ENCODE measurements at places on chromosomes 1 and 21. TPM values are rescaled to one million over a fixed set of nuclear protein-coding genes. Genes with fewer than 3 reads are reported as not detected.

The CACNA1E gene
- total RNA-seq, result not detected

The DNTTIP2 gene
- total RNA-seq, result 27.2 TPM

The PCSK9 gene
- 5.8 TPM for total RNA-seq

The RGS8 gene
- total RNA-seq, result not detected

The UBE2U gene
- total RNA-seq, result not detected

The TESK2 gene
- 23.4 TPM for total RNA-seq

The C1orf116 gene
- total RNA-seq, result 53.9 TPM

The NBPF20 gene
- 4.0 TPM for total RNA-seq

The ZBED6 gene
- 30.1 TPM for total RNA-seq

The PPM1J gene
- not detected for total RNA-seq

The SLAMF6 gene
- total RNA-seq, result 5.6 TPM

DNA sequence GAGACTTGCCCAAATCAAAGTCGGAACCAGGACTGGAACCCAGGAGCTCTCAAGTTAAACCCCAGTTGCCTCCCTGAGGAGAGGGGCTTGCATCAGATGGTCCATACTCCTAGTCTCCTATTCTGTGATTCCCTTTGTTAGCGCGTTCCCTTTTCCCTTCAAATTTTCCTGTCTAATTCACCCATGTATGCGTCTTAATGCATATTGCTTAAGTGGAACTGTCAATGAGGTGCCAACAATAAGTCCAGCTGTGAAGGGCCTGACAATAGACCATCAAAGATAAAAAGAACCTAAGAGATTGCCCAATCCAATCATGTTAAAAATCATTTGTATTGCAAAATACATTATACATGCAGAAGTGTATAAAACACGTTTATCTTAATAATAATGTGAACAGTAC, 634 bp upstream of the SPATA6 start:
- H3K4me1 ChIP-seq, result no peaks in the 10 kb centered on the region
- H3K27ac ChIP-seq, result peak overlapping the region; percentile 66
- H3K4me3 ChIP-seq, result peak overlapping the region; percentile 52
- H3K36me3 ChIP-seq, result no peaks in the 10 kb centered on the region

DNA sequence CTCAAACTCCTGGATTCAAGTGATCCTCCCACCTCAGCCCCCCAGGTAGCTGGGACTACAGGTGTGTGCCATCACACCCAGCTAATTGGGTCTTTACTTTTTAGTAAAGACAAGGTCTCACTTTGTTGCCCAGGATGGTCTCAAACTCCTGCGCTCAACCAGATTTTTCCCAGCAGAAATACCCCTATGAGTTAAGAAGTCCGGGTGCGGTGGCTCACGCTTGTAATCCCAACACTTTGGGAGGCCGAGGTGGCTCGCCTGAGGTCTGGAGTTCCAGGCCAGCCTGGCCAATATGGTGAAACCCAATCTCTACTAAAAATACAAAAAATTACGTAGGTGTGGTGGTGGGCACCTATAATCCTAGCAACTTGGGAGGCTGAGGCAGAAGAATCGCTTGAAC, 6.5 kb upstream of the L1TD1 start:
- no peak overlapping the region for H3K4me3 ChIP-seq
- H3K27ac ChIP-seq, result no peak overlapping the region
- H3K27me3 ChIP-seq, result no peaks in the 10 kb centered on the region
- no peaks in the 10 kb centered on the region for H3K36me3 ChIP-seq

DNA sequence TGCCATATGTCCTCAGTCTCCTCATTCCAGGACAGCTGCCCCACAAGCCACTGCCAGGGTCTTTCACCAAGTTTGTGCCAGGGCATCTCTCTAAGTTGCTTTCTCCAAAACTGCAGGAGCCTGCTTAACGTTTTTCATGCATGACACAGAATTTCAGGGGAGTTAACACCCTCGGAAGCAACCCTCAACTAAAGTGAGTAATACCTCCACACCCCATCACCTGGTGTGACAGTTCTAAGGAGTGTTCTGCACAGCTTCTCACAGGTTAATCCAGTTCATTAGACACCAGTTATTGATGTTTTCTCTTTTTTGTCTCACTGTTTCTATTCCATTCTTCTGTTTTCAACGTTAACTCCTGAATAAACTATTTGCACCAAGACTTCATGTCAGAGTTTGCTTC, 115.0 kb downstream of the BACH1 start:
- H3K27me3 ChIP-seq, result no peaks in the 10 kb centered on the region
- no peak overlapping the region for H3K27ac ChIP-seq
- no peak for DNase-seq
- H3K4me3 ChIP-seq, result no peak overlapping the region
- H3K4me1 ChIP-seq, result no peaks in the 10 kb centered on the region

- no peaks in the 10 kb centered on the region for H3K27me3 ChIP-seq
- peaks cover 12% of the 10 kb centered on the region for H3K4me1 ChIP-seq
- H3K27ac ChIP-seq, result no peak overlapping the region
- H3K36me3 ChIP-seq, result no peaks in the 10 kb centered on the region
- no peak for DNase-seq
These were observed 1.0 kb downstream of the FAM78B start for GRCh38 chr1:166165661-166166328.

- no peak overlapping the region for H3K4me3 ChIP-seq
- no peak for DNase-seq
- no peaks in the 10 kb centered on the region for H3K4me1 ChIP-seq
These were observed 9.3 kb downstream of the SLAMF8 start for GRCh38 chr1:159835862-159836525.

GRCh38 chr21:41663805-41664788, 102.8 kb downstream of the RIPK4 start:
- no peaks in the 10 kb centered on the region for H3K36me3 ChIP-seq
- no peaks in the 10 kb centered on the region for H3K27me3 ChIP-seq
- DNase-seq, result peak; percentile 91
- H3K4me3 ChIP-seq, result no peak overlapping the region
- no peaks in the 10 kb centered on the region for H3K4me1 ChIP-seq

- H3K27me3 ChIP-seq, result no peaks in the 10 kb centered on the region
- no peaks in the 10 kb centered on the region for H3K36me3 ChIP-seq
- no peaks in the 10 kb centered on the region for H3K4me1 ChIP-seq
- no peak for DNase-seq
These were observed 40.2 kb upstream of the IFFO2 start for GRCh38 chr1:18996548-18997177.

DNA sequence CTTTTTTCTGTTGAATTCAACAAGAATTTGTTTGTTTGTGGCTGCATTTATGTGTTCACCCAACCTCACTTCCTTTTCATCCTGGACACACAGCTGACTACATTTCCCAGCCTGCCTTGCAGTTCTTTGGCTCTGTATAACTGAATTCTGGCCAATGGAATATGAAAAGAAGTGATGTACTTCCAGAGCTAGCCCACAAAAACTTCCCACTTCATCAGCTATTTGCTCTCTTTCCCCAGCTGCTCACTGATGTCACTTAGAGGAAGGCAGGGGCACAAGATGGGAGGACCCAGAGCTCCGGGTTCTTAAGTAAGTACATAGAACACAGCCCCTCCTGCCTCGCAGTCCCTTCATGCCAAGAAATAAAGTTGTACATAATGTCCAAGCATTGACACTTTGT, 235.0 kb upstream of the FGGY start:
- no peaks in the 10 kb centered on the region for H3K27me3 ChIP-seq
- H3K27ac ChIP-seq, result peak overlapping the region; percentile 58
- no peak for DNase-seq
- H3K36me3 ChIP-seq, result no peaks in the 10 kb centered on the region

GRCh38 chr1:80633947-80634706, 1166.6 kb upstream of the ADGRL2 start:
- no peaks in the 10 kb centered on the region for H3K27me3 ChIP-seq
- H3K4me3 ChIP-seq, result no peak overlapping the region
- no peaks in the 10 kb centered on the region for H3K36me3 ChIP-seq
- H3K27ac ChIP-seq, result no peak overlapping the region

DNA sequence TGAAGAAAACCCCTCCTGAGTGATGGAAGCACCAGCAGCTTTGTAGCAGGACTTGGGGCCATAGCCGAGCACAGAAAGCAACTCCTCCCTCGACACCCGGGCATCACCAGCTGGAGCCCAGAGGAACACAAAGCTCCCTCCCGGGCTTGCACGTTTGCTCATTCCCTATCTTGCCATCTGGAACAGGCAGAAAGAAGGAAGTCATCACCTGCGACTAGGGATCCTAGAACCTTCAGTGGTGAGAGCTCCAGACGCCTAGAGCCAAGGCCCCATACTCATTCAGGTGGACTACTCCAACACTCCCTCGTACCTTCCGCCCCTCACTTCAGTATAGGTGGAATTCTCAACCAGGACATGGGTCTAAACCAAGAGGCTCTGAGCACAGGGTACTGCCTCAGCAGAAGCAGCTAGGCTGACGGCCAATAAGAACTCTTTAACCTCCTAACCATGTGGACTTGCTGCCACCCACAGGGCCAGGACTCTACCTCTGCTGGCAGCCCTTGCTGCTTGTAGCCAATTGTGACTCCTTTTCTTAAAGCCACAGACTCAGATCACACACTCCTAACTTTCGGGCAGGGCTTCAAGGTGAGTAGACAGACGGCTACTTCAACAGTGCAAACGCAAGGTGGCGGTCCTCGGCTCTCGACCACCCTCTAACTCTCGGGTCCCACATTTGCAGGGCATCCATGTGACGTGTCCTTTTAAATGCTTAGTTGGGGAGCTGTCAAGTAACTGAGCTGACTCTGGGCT, 65.4 kb downstream of the NPHP4 start:
- H3K27ac ChIP-seq, result no peak overlapping the region
- H3K27me3 ChIP-seq, result no peaks in the 10 kb centered on the region
- no peak for DNase-seq
- H3K36me3 ChIP-seq, result no peaks in the 10 kb centered on the region
- no peak overlapping the region for H3K4me3 ChIP-seq
- H3K4me1 ChIP-seq, result no peaks in the 10 kb centered on the region

GRCh38 chr1:210400043-210400840, 71.5 kb downstream of the HHAT start:
- no peaks in the 10 kb centered on the region for H3K27me3 ChIP-seq
- no peak overlapping the region for H3K4me3 ChIP-seq
- H3K27ac ChIP-seq, result no peak overlapping the region

DNA sequence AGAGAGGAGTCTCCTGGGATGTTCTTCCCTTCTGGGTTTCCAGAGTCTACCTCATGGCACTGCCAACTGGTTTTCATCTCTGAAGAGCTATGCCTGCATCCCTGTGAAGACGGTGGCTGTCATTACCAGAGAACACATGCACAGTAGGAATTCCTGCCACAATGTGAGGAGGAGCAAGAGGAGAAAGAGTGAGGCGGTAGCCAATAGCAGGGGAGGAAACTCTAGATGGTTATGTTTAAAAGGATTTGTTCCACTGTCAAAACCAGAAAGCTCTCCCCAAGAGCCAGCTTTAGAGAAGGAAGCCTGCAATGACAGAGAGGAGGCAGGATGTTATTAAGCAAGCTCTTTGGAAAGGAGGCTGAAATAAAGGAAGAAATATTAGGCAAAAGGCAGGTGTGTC, 12.3 kb downstream of the LMX1A start:
- H3K4me1 ChIP-seq, result no peaks in the 10 kb centered on the region
- DNase-seq, result no peak
- H3K27me3 ChIP-seq, result no peaks in the 10 kb centered on the region
- no peak overlapping the region for H3K27ac ChIP-seq
- no peaks in the 10 kb centered on the region for H3K36me3 ChIP-seq
- H3K4me3 ChIP-seq, result no peak overlapping the region

DNA sequence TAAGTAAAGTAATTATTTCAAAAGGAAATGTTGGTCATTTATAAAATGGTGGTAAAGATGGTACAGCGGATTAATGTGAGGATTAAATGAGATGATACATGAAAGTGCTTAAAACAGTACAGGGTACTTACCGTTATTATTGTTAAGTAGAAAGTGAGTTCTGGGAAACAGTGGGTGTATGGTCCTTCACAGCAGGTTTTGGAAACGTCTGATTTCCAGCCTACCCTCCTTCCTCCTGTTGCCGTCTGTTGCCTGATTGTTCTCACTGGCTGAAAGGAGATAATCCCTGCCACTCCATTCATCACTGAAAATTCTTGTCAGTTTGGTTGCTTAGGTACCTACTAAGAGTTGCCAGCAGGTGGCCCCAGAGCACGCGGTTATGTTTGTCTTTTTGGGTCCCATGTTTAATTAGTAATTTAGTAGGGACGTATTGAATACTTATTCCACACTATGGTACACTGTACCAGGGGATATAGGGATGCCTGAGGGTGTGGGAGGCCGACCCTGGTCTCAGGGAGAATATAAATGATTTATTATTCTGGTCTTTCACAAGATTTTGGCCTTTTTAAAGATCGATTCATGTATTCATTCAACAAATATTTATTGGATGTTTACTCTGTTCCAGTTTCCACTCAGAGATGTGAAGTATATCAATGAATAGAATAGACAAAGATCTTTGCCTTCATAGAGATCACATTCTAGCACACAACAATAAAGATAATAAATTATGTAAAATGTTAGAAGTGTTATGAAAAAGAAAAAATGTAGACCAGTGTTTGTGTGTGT, 30.8 kb upstream of the RPTN start:
- no peak overlapping the region for H3K4me3 ChIP-seq
- no peaks in the 10 kb centered on the region for H3K27me3 ChIP-seq
- H3K36me3 ChIP-seq, result no peaks in the 10 kb centered on the region
- DNase-seq, result no peak

GRCh38 chr1:113012149-113012548, 56.2 kb upstream of the SLC16A1 start:
- H3K36me3 ChIP-seq, result no peaks in the 10 kb centered on the region
- no peak for DNase-seq
- no peaks in the 10 kb centered on the region for H3K27me3 ChIP-seq
- no peaks in the 10 kb centered on the region for H3K4me1 ChIP-seq

GRCh38 chr1:194045416-194045815, 859.0 kb upstream of the B3GALT2 start:
- no peaks in the 10 kb centered on the region for H3K27me3 ChIP-seq
- no peak for DNase-seq
- H3K4me1 ChIP-seq, result no peaks in the 10 kb centered on the region

DNA sequence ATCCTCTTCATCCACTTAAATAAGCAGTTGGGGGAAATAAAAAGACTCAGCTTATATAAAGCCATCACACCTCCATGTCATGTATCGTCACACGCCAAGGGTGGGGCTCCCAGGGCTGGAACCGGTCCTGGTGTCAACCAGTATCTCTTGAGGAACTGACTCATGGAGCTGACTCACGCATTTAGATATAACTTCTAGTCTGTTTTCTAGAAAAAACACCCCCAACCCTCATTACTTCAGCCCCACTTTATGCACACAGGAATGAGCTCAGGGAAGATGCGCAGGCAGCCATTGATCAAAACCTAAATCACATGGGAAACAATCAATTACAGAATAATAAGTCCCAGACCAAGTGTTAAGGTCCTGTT, 6.9 kb upstream of the IL22RA1 start:
- no peaks in the 10 kb centered on the region for H3K4me1 ChIP-seq
- H3K4me3 ChIP-seq, result no peak overlapping the region
- DNase-seq, result peak; percentile 78
- no peaks in the 10 kb centered on the region for H3K27me3 ChIP-seq
- no peak overlapping the region for H3K27ac ChIP-seq
